Upper lobe of left lung (tissue), 6 donors: ENCODE measurements at places on chromosomes 3 and 15.

DNA sequence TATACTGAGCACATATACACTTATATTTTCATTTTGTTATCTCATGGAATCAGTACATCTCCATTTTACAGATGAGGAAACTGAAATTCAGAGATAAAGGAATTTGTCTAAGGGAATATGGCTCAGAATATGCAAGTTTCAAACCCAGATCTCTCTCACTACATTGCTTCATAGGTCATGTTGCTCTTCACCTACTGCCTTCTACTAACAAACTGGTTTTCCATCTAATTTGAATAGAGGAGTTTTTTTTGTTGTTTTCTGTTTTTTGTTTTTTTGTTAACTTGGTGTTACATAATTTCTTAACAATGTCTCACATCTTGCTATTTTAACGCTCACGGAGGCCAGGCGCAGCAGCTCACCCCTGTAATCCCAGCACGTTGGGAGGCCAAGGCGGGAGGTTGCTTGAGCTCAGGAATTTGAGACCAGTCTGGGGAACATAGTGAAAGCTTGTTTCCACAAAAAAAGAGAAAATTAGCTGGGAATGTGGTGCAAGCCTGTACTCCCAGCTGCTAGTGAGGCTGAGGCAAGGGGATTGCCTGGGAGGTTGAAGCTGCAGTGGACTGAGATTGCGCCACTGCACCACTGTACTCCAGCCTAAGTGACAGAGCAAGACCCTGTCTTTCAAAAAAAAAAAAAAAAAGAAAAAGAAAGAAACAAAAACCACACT is 37.0 kb downstream of the FMN1 start:
- no peak for DNase-seq

- no peak for DNase-seq
Observed at GRCh38 chr3:129425213-129425612, 3.2 kb downstream of the EFCAB12 start.

- DNase-seq = no peak
Observed at GRCh38 chr3:115325539-115325938, 178.5 kb upstream of the ZBTB20 start.

- no peak for DNase-seq
Observed at GRCh38 chr3:176879710-176880109, 317.6 kb downstream of the TBL1XR1 start.

GRCh38 chr3:119293105-119293870 is 895 bp upstream of the ARHGAP31 start:
- DNase-seq = no peak

GRCh38 chr3:98796334-98796733 is 33.2 kb downstream of the ST3GAL6 start:
- no peak for DNase-seq

- DNase-seq = no peak
Observed at GRCh38 chr3:42174679-42175385, 83.7 kb downstream of the TRAK1 start.

- no peak for DNase-seq
Observed at GRCh38 chr15:35329521-35329961, 216.4 kb downstream of the DPH6 start.

DNA sequence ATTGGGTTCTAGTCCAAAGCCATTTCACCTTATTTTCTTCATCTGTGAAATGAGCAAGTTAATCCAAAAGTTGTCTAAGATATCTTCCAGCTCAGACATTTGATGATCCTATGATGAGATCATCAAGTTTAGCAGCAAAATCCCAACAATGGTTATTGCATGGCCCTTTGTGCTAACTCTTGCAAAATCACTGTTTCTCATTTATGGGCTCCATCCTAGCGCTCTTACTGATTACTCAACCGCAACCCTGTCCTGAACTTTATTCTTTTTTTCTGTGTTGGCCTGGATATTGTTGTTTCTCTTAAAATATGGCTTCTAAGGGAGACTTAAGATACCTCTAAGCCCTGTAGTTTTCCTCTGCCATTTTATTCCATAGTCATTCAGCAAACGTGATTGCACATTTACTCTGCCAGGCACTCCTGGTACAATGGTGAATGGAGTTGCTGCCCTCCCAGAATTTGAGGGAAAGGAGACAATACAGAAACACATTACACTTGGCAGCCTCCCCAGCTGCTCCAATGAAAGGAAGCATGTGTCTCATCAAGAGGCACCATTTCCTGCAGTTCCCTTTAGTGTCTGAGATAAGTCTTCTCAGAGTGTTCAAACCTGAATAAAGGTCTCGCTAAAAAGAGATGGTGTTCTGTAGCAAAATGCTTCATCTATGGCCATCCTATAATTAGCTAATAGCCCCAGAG is 4.4 kb downstream of the GXYLT2 start:
- no peak for DNase-seq

GRCh38 chr15:90750186-90750585 is 33.0 kb downstream of the BLM start:
- DNase-seq = peak; percentile 39

- DNase-seq = no peak
Observed at GRCh38 chr3:197901626-197902025, 48.4 kb upstream of the RPL35A start.

DNA sequence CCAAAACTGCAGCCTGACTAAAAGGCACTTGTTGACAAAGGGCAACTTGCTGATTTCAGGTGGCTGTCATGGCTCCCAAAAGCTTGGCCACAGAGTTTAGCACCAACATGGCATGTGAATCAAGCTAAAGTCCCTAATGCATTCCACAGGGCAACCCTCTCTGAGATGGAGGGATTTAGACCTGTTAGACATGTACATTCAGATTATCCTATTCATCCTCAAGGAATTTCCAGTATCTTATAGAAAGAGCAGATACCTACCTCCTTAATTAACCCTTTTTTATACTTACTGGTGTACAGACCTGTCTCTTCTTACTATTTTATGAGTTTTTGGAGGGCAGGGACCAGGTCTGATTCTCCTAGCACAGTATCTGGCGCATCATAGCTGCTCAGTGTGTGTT is 31.3 kb downstream of the ACP3 start:
- no peak for DNase-seq

- no peak for DNase-seq
Observed at GRCh38 chr15:34732430-34732829, 22.4 kb downstream of the GJD2 start.

DNA sequence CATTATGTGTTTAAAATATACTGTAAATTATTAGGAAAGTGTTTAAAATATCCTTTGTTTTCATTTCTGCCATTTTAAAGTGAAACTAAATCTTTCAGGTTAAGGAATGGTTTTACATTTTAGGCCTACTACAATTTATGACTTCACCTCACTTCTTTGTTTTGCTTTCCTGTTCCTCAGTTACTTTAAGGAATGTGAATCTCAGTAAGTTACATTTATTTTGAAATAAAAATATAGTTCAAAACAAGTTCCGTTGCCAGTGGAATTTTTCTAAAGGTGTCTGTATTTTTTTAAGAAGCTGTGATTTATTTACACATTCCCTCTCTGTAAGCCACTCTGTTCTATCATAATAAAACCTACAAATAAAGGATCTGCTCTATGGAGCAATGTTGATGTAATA is 630.9 kb upstream of the AGTR1 start:
- DNase-seq = no peak

GRCh38 chr3:25457671-25458419 is 29.8 kb downstream of the RARB start:
- no peak for DNase-seq

GRCh38 chr15:66642514-66642913 is 59.5 kb upstream of the SMAD6 start:
- no peak for DNase-seq

- DNase-seq = no peak
Observed at GRCh38 chr3:107781253-107781652, 258.5 kb downstream of the BBX start.

GRCh38 chr3:25604107-25604805 is 60.5 kb downstream of the TOP2B start:
- no peak for DNase-seq

DNA sequence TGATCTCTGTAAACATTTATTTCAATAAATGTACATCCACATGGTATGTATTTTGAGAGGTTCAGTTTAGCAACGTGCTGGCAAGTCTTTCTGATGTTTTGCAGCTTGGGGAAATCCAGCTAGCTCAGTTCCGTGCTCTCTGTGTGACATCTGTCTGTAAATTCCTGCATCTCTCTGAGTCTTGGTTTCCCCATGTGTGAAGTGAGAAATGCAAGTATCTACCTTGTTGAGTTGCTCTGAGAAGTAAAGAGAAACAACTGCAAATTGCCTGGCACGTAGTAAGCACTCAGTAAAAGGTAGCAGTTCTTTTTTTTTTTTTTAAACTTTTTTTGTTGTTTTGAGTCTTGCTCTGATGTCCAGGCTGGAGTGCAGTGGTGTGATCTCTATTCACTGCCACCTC is 30.2 kb upstream of the MORF4L1 start:
- no peak for DNase-seq

DNA sequence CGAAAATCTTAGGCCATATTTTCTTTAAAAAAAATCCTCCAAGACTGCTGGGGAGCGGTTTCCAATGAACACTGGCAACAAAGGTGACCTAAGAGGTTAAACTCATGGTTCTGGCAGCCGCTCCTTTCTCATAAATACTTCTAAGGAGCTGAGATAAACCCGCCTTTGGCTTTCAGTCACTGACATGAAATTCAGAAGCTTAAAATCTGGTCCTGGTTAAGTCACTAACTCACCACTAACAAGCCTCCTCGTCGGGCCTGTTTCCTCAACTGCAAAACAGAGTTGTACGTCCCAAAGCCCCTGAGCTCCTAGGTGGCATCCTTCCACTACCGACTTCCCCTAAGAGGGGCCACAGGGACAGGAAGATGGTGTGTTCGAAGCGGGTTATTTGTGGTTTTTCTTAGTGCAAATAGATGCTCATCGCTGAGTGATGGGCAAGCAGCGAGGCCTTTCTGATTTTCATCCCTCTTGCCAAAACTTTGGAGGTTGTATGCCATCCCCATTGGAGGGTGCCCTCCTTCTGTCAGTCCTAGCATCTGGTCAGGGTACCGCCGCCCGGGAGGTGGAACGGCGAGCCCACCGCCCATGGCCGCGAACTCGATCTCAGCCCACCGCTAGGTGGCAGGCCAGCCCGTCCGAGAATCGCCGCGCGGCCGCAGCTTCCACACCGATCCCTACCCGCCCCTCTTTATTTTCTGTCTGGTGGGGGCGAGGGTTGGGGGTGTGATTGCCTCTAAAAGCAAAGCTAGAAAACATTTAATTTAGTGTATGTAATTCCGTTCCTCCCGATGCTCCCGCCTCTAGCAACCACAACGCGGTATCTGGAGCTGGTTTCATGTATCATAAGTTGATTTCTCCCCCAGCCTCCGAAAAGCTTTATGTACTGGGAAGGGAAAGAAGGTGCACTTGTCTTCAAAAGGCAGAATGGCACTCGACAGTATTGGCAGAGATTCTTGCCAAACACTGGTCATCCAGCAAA is 4.6 kb downstream of the BCL6 start:
- DNase-seq = peak; percentile 94

DNA sequence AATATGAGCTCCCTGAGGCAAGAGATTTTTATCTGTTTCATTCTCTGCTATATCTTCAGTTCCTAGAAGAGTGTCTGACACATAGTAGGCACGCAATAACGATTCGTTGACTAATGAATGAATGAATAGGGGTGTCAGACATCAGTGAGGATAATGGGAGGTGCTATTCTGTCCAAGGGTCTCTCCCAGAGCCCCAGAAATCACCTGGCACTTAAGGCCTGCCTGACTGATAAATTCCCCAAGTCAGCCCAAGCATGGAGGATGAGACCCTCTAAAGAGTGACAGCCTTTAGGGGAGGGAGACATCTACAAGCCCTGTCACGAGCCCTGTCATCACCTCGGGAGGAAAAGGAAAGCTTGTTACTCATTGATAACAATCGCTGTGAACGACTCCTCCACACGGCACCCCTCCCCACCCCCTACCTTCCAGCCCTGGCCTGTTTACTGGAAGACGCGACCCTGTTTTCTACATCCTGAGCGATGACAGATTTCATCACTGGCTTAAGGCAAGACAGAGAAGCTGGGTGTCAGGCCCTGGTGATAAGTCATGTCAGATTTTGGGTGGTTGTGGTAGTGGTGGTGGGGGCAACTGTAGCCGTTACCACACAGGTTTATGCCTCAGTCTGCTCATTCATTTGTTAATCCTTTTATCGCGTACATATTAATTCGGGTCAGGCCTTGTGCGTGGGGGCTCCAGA is 23.1 kb downstream of the BHLHE40 start:
- DNase-seq = peak; percentile 18
